Fibroblast of skin of left biceps (primary cell): ENCODE measurements at places on chromosomes 1 and 21.

DNA sequence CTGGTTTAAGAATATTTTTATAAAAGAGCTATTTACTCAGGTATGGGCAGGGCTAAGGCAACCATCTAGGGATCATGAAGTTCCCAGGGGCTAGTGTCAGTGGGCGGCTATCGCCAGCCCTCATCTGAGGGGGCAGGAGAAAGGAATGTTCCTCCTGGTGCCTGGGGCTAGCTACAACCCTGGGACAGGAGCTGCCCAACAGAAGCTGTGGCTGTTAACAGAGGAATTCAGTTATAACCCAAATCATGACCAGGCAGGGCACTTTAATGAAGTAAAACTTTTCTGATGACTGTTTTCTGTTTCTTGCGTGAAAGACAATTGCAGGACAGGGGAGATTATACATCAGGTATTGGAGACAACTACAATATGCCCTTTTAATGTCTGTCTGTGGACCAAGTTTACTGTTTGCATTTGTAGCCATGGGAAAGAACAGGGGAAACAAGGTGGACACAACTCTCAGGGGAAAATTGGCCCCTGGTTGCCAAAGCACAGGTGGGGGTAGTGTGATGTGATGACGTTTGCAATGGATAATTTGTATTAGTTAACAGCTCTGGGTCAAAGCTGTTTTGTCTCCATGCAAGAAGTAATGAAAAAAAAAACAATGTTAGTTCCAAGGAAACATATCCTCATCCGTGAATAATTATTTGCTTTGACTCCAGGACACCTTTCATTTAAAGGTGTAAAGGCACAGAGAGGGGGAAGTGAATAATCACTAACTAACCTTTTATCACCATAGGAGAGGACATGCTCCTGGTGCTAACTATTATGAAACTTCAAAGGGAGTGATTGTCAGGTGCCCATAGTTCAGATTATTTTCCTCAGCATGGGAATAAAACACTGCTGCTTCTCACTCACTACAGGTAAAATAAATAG, 105.2 kb downstream of the TSEN15 start:
- DNase-seq: no peak

DNA sequence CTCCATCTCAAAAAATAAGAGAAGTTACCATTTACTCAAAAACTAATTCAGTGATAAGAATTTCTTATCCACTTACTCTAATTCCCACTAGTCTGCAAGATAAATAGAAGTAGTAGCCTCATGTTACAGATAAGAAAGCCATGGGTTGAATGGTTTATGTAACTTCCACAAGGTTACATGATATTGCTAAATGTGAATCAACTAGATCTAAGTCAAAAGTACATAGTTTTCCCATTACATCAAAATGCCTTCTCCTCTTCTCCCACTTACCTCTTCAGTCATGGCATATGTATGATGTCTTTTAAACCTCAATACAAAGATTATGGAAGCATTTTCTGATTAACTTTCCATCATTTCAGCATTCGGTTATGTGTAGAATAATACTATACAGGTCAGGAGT, 108.5 kb downstream of the ASH1L start:
- DNase-seq: no peak

DNA sequence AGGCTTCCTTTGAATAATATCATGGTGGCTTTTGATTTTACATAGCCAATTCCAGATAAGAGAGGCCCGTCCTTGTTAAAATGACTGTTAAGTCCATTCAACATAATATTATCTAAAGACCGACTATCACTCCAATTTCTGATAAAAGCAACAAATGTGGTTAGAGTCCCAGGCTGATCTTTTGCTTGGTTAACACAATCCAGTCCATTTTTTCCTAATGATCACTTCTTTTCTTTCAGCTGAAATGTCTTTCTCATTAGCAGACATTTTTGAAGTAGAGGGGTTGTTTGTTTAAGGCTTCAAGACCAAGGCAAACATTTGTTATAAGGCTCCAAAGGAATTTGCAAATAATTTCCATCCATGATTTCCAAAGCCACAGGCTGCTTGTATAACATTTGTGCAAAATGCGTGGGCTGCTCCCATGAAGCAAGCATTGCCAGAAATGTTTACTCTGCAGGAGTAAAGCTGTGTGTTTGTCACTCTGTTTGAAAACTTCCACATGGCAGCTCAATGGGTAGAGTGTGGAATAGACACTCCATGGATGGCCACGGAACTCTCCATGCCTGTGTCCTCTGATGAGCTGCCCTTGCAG, 111.5 kb downstream of the PSMG1 start:
- DNase-seq: peak; percentile 49

GRCh38 chr21:44854664-44855446, 18.6 kb downstream of the PTTG1IP start:
- no peak for DNase-seq

DNA sequence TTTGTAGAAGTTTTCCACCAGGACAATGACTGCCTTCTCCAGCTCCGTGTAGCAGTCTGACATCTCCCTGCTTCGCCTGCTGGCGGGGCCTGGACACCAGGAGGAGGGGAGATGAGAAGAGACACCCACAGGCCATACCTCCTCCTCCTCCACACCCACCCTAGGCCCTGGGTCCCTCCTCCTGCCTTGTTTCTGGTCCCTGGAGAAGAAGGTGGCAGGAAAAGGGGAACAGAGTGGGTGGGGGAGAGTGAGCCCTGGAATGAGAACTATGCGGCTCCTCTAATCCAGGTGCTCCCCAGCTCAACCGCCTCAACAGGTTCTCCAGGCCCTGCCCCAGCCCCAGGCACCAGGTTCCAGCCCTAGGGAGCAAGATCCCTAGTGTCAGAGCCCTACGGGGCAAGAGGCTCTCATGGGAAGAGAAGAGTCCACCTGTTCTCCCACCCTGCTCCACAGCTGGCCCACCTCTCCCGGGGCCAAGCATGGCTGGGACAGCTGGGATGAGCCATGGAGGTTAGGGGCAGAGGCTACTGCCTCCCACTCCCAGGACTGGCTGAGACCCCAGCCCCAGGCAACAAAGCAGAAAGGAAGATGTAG, 4.8 kb downstream of the S100A16 start:
- no peak for DNase-seq

DNA sequence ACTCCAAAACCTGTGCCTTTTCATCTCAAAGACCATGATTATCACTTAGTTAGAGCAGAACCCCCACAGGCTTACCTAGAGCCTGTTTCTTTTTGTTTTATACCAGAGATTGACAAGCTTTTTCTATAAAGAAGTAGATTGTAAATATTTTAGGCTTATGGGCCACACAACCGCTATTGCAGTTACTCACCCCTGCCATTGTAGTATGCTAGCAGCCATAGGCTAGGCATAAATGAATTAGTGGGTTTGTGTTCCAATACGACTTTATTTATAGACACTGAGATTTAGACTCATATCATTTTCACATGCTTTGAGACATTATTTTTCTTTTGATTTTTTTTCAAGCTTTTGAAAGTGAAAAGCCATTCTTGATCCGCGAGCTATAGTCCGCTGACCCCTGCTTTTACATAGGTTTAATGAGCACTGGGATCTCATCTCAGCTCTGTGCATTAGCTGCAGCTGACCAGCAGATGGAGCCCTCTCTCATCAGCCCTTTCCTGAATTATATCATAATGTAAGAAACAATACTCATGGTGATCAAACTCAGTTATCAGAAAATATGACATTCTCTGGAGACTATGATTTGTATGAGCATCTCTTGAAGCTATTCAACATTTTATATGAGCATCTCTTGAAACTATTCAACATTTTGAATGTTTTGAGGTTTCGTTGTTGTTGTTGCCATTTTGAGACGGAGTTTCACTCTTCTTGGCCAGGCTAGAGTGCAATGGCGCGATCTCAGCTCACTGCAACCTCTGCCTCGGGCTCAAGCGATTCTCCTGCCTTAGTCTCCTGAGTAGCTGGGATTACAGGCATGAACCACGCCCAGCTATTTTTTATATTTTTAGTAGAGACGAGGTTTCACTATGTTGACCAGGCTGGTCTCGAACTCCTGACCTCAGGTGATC, 111.9 kb upstream of the L1TD1 start:
- peak; percentile 10 for DNase-seq

- no peak for DNase-seq
These were observed 101.0 kb downstream of the PDE9A start for GRCh38 chr21:42754270-42754933.

DNA sequence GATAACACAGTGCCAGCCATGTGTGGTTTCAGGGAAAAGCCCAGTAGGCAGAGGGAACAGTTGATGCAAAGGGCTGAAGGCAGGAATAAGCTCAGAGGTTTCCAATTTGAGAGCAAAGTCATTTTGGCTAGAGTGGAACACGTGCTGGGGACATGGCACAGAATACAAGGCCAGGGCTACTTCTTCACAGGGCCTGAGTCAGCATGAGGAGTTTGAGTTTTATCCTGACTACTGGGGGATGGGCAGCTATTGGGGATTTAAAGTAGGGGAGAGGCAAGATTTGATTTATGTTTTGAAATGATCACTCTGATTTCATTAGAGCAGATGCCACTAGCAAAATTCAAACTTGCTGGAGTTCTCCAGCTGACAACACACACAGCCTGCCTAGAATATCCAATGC, 241.1 kb upstream of the CSF3R start:
- no peak for DNase-seq

GRCh38 chr1:95249916-95250315, 15.9 kb downstream of the RWDD3 start:
- no peak for DNase-seq

GRCh38 chr1:107787299-107787698, 177.7 kb downstream of the VAV3 start:
- DNase-seq: no peak

DNA sequence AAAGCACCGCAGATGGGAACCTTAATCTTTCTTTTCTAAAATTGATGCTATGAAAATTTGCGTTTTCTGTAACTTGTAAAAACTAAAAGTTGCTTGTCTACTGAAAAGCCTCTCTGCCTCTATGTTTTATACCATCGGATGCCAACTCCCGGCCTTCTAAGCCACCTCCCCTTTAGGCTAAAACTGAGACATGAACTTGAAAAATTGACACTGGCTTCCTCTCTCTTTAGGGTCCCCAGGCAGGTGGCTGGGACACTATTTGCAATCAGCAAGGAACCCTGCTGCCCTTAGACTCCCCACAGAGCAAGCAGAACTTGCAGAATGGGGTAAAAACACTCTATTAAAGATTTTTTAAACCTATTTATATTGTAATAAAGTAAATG, 151.1 kb upstream of the CAMK1G start:
- no peak for DNase-seq

DNA sequence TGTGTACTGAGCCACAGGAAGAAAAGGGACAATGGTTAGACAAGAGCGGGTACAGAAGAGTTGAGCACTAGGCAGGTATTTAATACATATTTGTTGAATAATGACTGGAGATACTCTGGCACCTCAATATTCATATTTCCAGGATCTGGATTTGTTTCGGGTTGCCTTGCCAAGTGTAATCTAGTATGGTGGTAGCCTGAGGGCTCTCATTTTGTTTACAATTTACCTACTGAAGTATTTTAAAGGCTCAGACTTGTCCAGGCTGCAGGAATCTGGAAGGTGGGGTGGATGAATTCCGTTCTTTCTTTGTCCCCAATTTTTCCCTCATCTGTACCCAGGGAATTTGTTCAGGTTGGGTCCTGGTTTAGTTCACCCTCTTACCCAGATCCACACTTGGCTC, 95.0 kb downstream of the CACHD1 start:
- DNase-seq: no peak

- no peak for DNase-seq
These were observed 820 bp upstream of the TTF2 start for GRCh38 chr1:117059334-117059677.

DNA sequence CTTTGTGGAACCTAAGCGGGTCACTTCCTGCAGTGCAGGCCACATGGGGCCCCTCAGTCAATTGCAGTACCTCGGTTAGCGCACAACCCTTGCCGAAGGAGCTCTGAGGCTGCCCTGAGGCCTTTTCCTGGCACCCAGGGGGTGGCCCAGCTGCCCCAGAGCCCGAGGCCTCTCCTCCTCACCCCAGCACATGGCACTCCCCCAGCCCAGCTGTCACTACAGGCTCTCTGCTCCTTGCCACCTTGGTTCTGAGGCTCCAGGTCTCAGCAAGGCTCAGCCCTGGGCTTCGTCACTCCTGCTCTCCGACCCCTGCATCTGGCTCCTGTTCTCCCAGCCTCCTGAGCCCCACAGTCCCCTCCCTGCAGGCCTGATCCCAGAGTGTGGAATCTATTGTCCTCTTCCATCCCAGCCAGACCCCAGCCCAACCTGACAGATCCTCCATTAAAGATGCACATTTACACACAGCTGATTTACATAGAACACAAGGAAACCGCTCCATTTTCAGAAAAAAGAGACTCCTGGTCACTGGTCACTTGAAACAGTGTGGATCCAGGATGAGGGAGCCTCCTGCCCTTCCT, 192.8 kb upstream of the POU3F1 start:
- DNase-seq: no peak

DNA sequence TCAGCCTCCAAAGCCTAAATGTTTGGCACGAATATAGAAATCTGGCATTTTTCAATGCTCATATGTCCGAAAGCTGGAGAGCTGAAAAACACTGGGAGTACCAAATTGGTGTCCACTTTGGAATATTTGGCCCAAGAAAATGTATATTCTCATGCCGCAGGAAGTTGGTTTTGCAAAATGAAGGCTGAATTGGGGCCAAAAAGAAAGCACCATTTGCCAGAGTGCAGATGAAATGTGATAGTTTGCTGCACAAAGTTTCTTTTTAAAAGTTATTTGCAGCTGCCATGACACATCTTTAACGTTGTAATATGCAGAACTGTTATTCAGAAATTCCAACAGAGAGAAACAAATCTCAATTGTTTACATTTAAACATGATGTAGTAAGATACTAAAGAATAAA, 124.2 kb upstream of the LYPLAL1 start:
- no peak for DNase-seq

- no peak for DNase-seq
These were observed 730 bp downstream of the SLC16A4 start for GRCh38 chr1:110390096-110390495.

DNA sequence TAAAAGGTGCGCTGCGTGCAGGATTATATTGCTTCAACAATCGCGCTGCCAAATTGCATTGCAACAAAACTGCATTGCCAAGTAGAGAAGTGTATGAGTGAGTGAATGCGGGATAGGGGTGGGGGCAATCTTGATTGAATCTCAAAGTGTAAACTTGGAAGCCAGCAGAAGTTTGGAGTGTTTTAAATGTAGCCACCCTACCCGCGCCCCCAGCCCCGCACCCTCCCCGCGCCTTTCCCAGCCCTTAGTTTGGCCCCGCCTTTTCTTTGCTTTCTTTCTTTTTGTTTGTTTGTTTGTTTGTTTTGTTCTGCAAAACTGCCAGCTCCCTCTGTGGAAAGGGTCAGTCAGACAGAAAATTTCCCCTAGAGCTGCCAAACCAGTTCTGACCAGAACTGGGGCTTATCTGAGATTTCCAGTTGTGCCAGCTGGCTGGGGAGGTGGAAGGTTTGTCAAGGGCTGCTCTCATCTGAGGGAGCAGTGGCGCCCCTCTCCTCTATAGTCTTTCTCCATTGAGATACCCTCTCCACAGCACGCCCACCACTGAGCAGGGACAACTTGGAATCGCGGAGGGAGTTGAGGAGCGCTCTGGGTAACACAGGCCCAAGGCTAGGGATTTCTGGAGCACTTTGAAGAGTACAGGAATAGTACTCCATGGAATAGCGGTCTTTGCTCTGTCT, 666 bp upstream of the BEND5 start:
- DNase-seq: no peak

GRCh38 chr1:203563291-203563690, 63.3 kb upstream of the ATP2B4 start:
- no peak for DNase-seq
